ENCODE measurements at places on chromosomes 2 and 18. TPM values are rescaled to one million over a fixed set of nuclear protein-coding genes. Genes with fewer than 3 reads are reported as not detected.

PROKR1 gene
- not detected for total RNA-seq

UBE2E3 gene
- 41.5 TPM for total RNA-seq

TMEM17 gene
- 2.3 TPM for total RNA-seq

RPRM gene
- 5.9 TPM for total RNA-seq

DNA sequence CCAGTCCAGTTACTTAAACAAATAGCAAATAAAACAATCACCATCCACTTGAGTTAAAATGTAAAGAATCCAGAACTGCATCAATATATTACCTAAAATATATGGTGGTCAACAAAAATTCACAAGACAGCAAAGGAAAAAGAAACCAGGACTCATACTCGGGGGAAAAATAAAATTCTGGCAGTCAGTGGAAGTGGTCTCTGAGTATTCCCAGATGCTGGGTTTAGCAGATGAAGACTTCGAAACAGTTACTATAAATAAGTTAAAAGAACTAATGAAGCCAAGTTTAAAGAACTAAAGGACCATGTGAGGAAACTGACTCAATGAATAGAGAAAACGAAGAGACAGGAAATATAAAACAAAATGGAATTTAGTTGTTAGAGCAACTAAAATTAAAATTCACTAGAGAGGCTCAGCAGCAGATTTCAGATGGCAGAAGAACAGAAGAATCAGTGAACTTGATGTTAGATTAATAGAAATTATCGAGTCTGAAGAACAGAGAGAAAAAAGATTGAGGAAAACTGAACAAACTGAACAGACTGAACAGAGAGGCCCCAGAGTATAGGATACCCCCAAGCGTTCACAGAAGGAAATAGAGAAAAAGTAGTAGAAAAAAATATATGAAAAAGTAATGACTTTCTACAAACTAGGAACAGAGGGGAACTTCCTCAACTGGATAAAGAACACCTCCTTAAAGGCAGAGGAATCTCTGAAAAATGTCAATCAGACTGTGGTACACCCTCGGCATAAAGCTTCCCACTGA lies 27.9 kb downstream of the MGAT4A start:
- no peak for DNase-seq

- no peak for DNase-seq
Measured at GRCh38 chr2:47656715-47657600, 126.0 kb upstream of the MSH6 start.

- DNase-seq: peak; percentile 21
Measured at GRCh38 chr2:113996671-113997594, 107.0 kb downstream of the ACTR3 start.

DNA sequence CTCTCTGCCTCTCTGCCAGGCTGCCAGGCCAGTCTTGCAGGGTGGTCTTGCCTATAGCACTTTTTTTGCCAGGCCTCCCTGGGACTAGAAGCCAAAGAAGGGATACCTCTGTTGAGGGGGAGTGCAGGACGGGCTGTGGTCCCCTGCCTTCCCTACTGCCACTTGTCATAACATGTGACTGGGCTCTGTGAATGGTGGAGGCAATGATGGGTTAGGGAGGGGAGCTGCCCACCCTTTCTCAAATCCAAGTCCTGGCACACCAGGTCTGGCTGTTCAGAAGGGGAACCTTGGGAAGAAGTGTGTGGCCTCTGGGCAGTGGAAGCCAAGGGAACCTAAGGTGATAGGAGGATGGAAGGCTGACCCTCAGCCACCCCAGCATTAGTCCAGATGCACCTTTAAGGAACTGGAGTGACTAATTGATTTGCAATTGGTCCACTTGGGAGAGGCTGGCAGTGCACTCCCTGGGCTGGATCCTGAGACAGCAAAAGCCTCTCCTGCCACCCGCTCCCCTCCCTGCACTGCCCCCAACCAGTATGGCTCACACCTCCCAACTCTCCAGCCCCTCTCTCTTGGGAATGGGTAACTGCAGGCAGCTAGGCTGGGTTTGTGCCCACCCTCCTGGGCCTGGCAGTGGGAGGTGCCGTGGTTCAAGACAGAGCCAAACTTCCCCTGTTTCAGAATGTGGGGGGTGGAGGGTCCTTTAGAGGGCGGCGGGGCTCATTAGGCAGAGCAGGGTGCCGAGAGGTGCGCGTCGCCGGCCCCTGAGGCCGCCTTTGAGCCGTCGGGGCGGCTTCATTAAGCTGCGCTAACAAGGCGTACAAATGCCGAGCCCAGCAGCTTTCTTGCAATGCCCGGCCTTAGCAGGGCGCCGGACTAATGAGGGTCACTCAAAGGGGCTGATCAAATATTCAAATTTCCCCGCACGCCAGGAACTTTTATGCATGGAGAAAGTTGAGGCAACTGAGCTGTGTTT lies 4.5 kb upstream of the SIX3 start:
- DNase-seq: no peak

- DNase-seq: no peak
Measured at GRCh38 chr2:6083136-6083535, 391.0 kb downstream of the SOX11 start.

DNA sequence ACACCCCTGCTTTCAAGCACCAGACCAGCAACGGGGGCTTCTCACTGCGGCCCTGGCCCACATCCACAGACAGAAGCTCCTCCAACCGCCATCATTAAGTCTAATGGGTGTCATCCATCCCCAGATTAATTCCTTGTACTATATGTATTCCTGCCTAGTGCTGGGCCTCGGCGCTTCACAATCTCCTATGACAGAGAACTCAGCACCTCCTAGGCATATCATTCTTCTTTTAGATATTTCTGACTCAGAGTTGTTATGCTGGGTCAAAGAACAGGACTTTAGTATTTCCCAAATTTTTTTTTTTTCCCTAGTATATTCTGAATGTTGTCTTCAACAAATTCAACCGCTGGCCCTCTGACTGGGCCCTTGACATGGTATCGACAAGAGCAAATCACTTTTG lies 83.2 kb upstream of the TFCP2L1 start:
- DNase-seq: peak; percentile 64

GRCh38 chr18:74622072-74622471 lies 24.4 kb downstream of the ZNF407 start:
- DNase-seq: no peak

GRCh38 chr2:118056165-118056534 lies 32.1 kb upstream of the INSIG2 start:
- DNase-seq: no peak

DNA sequence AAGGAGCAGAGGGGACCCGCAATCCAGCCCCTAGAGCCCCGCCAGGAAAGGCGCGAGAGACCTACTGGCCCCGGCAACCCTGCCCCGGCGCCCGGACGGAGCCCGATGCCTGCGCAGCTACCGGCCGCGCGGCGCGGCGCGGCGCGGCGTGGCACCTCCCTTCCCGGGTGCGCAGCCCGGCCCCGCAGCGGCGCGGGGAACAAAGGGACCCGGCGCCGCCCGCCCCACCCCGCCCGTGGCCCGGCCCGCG lies 307 bp downstream of the CDH2 start:
- DNase-seq: no peak

DNA sequence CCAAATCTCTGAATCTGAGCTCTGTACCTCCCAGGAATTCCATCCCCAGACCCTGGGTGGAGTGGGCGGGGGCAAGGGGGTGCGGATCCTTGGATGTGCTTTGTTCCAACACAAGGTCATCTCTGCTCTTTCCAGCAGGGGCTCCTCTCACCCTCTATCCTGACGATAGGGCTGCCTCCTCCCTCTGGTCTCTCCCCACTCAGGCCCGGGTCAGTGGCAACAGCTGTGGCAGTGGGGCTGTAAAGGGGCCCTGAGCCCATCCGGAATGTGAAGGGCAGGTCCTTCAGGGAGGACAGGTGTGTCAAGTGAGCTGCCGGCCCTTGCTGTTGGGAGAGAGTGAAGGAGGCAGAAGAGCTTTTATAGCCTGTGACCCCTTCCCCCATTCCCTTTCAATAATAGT lies 167.8 kb downstream of the CELF4 start:
- no peak for DNase-seq

DNA sequence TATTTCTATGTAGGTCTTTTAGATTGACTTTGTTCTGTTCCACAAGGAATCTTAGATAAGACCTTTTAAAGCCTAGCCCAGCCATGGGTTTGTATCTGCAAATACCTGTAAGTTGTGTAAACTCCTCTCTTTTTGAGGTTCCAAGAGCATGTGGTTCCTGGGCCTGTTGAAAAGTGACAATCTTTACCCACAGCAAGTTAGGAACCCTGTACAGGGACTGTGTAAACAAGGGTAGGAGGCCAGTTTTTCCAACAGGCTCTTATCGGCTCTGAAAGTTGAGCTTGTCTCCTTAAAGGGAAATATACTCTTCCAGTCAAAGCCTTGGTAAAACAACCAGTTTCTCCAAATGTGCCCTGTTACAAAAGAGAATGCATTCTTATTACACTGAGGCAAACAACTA lies 15.3 kb upstream of the ASXL3 start:
- no peak for DNase-seq

DNA sequence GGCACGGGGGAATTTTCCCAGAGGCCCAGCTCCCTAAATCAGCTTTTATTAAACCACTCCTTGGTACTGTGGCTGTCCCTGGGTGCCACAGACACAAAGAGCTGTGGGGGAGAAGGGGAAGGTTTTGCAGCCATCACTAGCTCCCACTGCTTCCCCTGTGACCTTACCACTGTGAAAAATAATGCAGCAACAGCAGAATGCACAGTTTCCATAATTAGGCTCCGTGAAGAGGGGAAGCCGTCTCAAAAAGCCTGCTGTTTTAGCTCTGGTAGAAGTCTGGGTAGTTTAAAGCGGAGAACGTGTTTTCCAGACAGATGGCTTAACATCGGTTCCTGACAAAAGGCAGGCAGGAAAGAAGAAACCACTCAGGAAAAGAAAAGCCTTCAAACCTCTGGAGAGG lies 27.5 kb upstream of the CAB39 start:
- no peak for DNase-seq

DNA sequence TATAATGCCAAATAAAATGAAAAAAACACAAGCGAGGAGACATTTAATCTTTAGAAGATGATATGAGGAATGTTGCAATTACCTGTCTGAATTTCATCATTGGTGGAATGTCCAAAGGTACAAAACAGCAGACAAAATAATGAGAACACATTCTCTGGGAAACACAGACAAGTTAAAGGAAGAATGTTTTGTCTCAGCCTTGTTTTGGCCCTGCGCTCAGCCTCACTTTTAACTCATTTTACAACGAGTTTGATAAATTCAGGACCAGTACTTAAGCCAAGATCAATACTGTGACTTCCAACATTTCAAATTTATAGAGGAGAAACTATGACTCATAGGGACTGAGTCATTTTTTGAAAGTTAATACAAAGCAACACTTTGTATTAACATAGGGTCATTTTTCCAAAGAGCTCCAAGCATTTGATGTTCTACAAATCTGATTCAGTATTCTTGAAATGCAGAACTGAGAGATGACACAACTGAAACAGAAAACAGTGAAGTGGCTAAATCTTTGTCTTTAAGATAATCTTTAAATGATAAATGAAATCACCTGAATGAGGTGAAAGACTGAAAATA lies 833.2 kb upstream of the CHAC2 start:
- no peak for DNase-seq

DNA sequence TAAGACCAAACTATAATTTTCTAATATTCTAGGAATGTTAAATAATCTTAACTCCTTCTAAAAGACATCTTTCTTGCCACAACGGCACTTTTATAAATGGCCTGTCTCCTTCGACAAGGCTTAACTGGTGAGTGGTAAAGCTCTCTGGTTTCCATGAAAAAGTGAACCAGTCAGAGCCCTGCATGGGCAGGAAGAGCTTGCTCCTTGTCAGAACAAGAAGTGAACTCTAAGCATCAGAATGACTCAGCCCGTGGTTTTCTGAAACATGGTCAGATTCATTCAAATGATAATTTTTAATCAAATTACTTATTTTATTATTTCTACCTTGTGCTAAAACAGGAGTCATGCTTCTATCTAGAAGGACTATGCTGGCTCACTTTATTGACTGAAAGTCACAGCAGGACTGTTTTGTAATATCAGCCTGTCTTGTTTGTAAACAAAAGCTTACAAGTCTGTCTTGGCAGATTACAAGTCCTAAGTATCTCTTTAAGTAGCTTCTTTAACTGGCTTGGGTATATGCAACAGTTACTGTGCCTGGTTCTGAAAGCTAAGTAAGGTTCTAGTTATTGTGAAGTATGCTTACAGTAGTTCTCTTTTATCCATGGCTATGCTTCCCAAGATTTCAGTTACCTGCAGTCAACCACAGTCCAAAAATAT lies 245.4 kb downstream of the NAPG start:
- no peak for DNase-seq

- DNase-seq: no peak
Measured at GRCh38 chr2:156405586-156405985, 30.6 kb upstream of the GPD2 start.

GRCh38 chr2:62363166-62363565 lies 142.8 kb downstream of the TMEM17 start:
- no peak for DNase-seq

GRCh38 chr2:171404261-171404660 lies 29.5 kb downstream of the METTL8 start:
- DNase-seq: no peak

GRCh38 chr18:75070235-75070624 lies 138.7 kb downstream of the PTGR3 start:
- DNase-seq: no peak

DNA sequence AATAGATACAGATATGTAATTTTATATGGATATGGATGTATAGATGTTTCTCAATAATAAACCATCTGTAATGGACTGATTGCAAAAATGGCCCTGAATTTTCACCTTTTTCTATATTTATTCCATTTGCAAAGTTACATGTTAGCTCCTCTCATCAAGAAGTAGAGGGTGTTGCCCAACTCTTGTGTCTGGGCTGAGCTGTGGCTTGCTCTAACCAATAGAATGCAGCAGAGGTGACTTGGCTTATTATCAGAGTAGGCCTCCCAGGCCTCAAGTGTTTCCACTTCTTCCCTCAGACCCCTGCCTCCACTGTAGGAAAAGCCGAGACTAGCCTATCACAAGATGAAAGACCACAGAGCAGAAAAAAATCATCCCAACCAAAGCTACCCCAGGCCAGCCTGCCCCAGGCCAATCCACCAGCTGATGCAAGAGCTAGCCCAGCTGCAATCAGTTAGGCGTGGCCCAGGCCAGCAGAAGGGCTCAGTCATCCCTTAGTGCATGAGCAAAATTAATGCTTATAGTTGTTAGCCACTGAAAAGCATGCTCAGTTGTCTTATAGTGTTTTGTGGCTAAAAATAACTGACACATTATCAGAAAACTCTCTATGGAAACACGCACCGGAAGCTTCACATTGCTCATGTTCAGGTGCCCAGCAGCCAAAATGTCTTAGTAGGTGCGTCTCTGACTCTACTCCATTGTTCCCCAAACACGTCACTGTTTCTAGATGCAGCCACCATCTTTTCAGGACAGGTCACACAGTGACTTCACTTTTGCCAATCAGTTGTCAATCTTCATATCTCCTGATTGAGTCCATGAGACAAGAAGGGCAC lies 464.0 kb downstream of the FBXO15 start:
- no peak for DNase-seq

DNA sequence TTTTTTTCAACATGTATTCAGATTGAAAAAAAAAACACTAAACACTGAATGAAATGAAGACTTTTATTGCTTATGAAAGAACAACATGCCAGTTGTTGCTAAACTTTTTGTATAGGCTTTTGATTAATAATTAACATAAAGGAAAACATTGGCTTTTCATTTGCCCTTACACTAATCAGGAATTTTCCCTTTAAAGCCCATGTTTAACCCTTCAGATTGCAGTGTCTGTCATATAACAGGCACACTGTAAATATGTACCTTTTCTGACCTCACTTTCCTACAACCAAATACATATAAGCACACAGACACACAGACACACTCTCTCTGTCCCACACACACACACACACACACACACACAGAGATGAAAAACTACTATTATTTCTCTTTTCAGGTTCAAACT lies 84.4 kb downstream of the MAP2 start:
- DNase-seq: no peak

- no peak for DNase-seq
Measured at GRCh38 chr2:205545971-205546816, 136.1 kb upstream of the NRP2 start.
